Urothelium cell line (cell line): ENCODE measurements at places on chromosomes 6 and 20.

- peak; percentile 54 for DNase-seq
Observed at GRCh38 chr20:3753098-3753497, 14.5 kb downstream of the ADISSP start.

GRCh38 chr6:37582306-37582705, 82.6 kb upstream of the CCDC167 start:
- DNase-seq, result peak; percentile 72

GRCh38 chr20:3077618-3078134, 6.3 kb downstream of the OXT start:
- DNase-seq, result no peak

DNA sequence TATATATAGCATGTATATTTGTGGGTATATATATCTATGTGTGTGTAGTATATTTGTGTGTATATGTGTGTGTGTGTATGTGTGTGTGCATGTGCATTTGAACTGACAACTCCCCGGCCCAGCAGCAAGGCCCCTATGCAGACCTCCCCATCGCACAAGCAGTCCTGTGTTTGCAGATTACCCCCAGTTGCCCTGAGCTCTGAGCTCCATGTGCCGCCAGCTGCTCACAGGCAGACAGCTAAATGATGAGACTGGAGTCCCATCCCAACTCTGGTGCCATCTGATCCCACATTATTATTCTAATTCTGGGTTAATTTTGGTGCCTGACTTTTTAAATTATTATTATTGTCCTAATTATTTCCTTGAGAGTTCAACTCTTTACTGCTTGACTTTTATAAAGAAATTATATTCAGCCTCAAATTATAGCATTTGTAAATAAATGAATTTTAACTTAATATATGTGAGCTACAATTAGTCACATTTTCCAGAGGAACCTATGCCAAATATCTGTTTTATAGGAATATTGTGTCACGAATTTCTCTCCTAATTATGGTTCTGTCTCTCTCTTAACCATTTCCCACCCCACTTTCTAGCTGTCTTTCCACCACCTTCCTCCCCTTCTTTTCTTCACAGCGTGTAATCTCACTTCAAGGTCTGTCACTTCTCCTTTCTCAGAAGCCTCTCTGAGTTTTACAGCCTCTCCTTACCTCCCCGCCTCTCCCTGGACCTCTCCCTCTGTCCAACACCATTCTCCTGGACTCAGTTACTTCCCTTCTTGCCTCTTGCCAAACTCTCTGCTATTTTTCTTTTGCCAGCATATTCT, 90.6 kb upstream of the SYNDIG1 start:
- DNase-seq, result no peak

DNA sequence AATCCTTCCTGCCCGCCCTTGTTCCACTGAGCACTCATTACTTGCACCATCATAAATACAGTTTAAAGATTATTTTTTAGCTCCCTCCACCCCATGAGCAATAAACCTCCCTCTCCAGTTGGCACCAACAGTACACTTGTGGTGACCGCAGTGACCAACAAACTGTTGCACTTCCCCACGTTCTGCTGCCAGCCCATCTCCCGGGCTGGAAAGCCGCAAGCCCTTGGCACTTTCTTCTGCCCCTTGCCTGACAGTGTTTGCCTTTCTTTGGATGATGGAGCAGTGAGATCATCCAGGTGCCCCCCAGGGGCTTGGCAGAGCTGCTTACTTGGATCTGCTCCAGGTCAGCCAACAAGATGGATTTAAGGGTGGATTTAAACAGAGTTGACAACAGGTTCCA, 21.6 kb downstream of the KCNB1 start:
- peak; percentile 80 for DNase-seq

DNA sequence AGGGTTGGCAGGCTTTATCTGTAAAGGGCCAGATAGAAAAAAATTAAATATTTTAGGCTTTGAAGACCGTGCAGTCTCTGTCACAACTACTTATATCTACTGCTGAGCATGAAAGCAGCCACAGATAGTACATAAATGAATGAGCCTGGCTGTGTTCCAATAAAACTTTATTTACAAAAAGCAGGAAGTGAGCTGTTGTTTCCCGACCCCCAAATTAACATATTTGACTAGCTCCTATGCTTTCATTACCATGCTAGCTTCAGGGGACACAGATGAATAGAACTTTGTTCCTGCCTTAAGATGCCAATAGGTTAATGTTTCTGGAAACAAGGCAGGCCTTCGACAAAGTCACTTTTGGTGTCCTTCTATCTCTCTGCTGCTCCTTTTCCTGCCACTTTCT, 1058.0 kb upstream of the FLRT3 start:
- DNase-seq, result no peak

DNA sequence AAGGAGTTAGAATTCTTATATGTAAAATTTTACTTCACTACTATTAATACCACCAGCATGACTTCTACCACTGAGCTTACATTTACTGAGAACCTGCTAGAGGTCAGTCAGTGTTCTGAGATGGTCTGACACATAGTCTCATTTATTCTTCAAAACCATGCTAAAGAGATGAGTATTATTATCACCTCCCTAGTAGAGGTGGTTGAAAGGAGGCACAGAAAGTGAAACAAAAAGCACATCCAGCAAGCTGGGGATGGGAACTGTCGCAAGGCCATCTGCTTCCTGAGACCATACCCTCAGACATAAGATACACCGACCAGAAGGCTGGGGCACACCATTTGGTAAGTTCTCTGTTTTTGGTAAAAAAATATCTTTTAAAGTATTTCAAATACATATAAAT, 137.7 kb downstream of the INSM1 start:
- no peak for DNase-seq

GRCh38 chr6:15623276-15624116, 39.3 kb downstream of the DTNBP1 start:
- no peak for DNase-seq

DNA sequence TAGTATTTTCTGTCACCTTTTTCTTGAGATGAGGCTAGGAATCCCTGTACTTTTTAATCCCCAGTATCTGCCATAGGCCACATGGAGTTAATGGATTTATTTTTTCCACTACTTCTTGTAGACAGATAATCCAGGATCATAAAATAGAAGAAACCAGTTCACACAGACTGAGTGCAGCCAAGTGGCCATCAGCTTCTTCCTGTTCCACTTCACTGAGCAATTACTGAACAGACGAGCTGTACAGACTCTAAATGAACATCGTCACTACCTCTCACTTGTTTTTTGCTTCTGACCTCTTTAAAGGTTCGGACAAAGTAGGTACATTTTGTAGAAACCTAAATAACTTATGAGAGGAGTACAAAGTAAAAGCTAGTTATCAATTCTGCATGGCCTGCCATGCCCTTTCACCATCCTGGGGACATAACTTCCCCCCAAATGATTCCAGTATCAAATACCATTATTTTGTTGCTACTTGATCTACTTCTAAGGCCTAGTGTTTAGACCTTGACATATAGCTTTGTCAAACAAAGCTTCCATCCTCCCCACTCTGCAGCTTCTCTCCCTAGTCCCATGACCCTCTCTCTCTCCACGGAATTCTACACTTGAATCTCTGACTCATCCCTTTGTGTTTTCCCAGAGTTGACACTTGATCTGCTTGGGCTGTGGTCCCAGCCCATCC, 34.4 kb upstream of the ARHGAP18 start:
- DNase-seq, result peak; percentile 69

- no peak for DNase-seq
Observed at GRCh38 chr20:48783533-48784272, 44.1 kb downstream of the PREX1 start.

GRCh38 chr6:156457601-156458000, 319.6 kb upstream of the ARID1B start:
- no peak for DNase-seq
